ENCODE measurements at places on chromosomes 11 and 22. TPM values are rescaled to one million over a fixed set of nuclear protein-coding genes. Genes with fewer than 3 reads are reported as not detected.

ZNRF3 gene
- 3.8 TPM for total RNA-seq

SCN4B gene
- not detected for total RNA-seq

THY1 gene
- 2.4 TPM for total RNA-seq

SLC29A2 gene
- 0.67 TPM for total RNA-seq

GVQW3 gene
- total RNA-seq, result 4.2 TPM

CHRNA10 gene
- 0.73 TPM for total RNA-seq

OTOG gene
- total RNA-seq, result not detected

RCOR2 gene
- total RNA-seq, result not detected

TSKU gene
- total RNA-seq, result 12.7 TPM

KBTBD4 gene
- total RNA-seq, result 24.4 TPM

TMEM151A gene
- total RNA-seq, result 0.36 TPM

OR52N4 gene
- not detected for total RNA-seq

ZNF280B gene
- total RNA-seq, result 9.7 TPM

CCDC89 gene
- total RNA-seq, result 3.0 TPM

HBB gene
- not detected for total RNA-seq

CAVIN3 gene
- 196 TPM for total RNA-seq

CNTN5 gene
- not detected for total RNA-seq

NOX4 gene
- 4.4 TPM for total RNA-seq

MS4A6E gene
- not detected for total RNA-seq

PNPLA5 gene
- total RNA-seq, result not detected

CSNK2A3 gene
- total RNA-seq, result 4.0 TPM

FOLH1 gene
- total RNA-seq, result 2.7 TPM

OR8G1 gene
- total RNA-seq, result not detected

OR2AG1 gene
- not detected for total RNA-seq

C11orf42 gene
- total RNA-seq, result not detected

OTUB1 gene
- total RNA-seq, result 74.3 TPM

PYGM gene
- total RNA-seq, result 1.2 TPM

OR51V1 gene
- not detected for total RNA-seq

GGT5 gene
- total RNA-seq, result 0.77 TPM

PDGFD gene
- 2.1 TPM for total RNA-seq

UPK3A gene
- not detected for total RNA-seq

SLC22A25 gene
- total RNA-seq, result not detected

ACRV1 gene
- not detected for total RNA-seq

IFITM2 gene
- total RNA-seq, result 48.5 TPM

GAB4 gene
- not detected for total RNA-seq

TMEM86A gene
- 1.00 TPM for total RNA-seq

SWAP70 gene
- 44.9 TPM for total RNA-seq

FGF3 gene
- not detected for total RNA-seq

PATE4 gene
- not detected for total RNA-seq

DCDC1 gene
- total RNA-seq, result under 0.01 TPM

CYP2D6 gene
- total RNA-seq, result 0.46 TPM

OLFML1 gene
- total RNA-seq, result not detected

BARX2 gene
- total RNA-seq, result not detected

LMNTD2 gene
- 1.7 TPM for total RNA-seq

Measured in melanocyte of skin (primary cell).